ENCODE measurements at places on chromosomes 1 and 21. TPM values are rescaled to one million over a fixed set of nuclear protein-coding genes. Genes with fewer than 3 reads are reported as not detected.

The LCE2B gene
- total RNA-seq = not detected

The NPHS2 gene
- not detected for total RNA-seq

The GOLT1A gene
- 8.0 TPM for total RNA-seq

The ODF2L gene
- 33.7 TPM for total RNA-seq

The NTRK1 gene
- 0.89 TPM for total RNA-seq

The OR2T2 gene
- not detected for total RNA-seq

The TMEM82 gene
- total RNA-seq = not detected

The PCBP3 gene
- 3.1 TPM for total RNA-seq

The HMGCL gene
- total RNA-seq = 36.2 TPM
